NCI-H2107 (cell line): ENCODE measurements at places on chromosomes 5 and 9.

GRCh38 chr5:57383093-57383861 lies 99.3 kb downstream of the ACTBL2 start:
- DNase-seq, result no peak

DNA sequence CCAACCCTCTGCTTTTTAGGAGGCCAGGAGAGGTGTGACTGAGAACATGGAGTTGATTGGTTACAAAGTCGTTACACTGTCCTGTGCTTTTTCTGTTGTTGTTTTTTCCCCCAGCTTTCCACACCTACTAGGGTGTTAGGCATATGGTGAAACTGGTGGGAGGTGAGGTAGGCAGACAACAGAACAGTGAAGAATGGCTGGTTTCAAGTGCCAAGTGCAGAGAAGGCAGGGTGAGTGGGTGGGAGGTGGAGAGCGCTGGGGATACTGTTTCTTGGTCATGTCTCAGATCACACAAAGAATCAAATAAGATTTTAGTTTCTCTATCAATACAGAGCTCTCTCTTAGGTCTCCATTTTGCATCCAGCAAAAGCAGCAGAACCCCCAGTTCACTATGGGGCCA lies 2.2 kb upstream of the SPTAN1 start:
- no peak for DNase-seq

GRCh38 chr9:107249131-107249533 lies 33.9 kb upstream of the RAD23B start:
- no peak for DNase-seq

DNA sequence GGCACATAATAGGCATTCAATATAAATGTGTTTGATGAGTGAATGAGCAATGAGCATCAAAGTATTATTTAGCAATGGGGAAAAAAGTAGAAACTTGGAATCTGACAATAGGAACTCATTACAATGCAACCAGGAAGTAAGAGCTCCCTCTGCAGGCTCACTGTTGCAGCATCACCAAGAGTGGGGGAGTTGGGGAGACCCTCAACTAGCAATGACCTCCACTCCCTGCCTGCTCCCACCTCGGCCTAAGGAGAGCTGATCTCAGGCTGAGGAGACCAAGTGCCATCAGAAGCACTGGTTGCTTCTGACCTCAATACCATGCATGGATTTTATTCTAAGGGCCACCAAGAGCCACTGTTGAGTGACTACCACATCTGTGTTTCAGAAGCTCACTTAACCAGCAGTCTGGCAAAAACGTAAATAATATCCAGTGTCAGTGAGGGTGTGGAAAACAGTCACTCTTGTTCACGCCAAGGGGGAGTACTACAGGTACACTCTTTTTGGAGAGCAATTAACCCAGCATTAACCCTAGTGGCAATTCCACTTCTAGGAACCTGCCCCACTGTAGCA lies 8.0 kb downstream of the VDAC1 start:
- DNase-seq, result no peak

GRCh38 chr5:111997308-111997707 lies 240.3 kb upstream of the NREP start:
- no peak for DNase-seq

- DNase-seq, result no peak
These were observed 150.1 kb downstream of the OSTF1 start for GRCh38 chr9:75238311-75238976.

DNA sequence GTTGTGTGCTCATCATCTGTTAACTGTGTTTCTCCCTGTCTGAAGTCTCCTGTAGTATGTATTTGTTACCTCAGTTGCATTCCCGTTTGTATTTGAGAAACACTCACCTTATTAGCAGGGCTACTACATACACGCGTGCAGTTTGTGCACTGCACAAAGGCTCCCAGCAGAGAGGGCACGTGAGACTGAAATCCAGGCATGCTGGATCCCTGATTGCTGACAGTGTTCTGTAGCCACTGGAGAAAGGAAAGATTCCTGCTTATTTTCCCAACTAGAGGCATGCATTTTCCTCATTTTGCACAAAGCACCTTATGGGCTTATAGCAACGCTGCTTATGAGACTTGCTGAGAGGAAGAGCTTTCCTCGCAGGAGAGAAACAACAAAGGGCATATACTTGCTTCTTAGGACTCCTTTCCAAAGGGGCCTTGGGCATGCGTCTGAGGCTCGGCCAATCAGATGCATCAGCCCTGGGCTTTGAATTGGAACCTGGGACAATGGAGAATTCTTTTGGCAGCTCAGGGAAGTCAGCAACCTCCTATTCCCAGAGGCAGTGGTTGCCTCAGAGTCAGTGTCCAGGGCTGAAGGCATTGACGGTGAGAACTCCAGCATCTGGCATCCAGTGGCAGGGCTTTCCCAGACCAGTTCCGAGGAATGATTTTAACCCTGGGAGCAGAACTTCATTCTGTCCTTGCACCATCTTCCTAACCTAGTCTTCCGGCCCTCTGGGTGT lies 9.9 kb upstream of the MEGF10 start:
- DNase-seq, result no peak

- DNase-seq, result no peak
These were observed 142.6 kb downstream of the MED10 start for GRCh38 chr5:6235726-6236125.

- DNase-seq, result no peak
These were observed 9.9 kb upstream of the PALM2AKAP2 start for GRCh38 chr9:109770101-109770500.

GRCh38 chr5:72372923-72373322 lies 52.8 kb downstream of the PTCD2 start:
- no peak for DNase-seq

GRCh38 chr5:138024117-138024516 lies 8.8 kb downstream of the FAM13B start:
- DNase-seq, result no peak

DNA sequence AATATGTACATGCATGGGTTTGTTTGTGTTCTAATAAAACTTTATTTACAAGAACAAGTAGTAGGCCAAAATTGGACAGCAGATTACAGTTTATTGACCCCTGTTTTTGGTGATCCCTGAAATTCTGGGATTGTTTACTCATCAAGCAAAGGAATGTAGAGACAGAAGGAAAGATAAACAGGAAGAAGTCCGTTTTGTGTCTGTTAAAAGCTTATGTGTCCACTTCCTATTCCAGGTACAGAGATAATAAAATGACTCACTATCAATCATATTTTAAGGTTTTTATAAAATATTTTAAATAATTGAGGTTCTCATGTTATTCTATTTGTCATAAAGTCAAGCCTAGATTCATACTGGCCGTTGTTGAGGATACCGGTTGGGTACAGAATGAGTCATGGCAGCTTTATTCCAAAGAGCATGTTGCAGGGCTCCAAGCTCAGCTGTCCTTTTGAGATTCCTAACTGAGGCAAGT lies 214.9 kb upstream of the DAB2 start:
- no peak for DNase-seq
